Stimulated activated CD8-positive, alpha-beta memory T cell treated with anti-CD3 and anti-CD28 coated beads, Interleukin-7, amount 100 ng/mL, for 4 hours (primary cell): ENCODE measurements at places on chromosomes 16 and 17.

- no peak for DNase-seq
Observed at GRCh38 chr17:83159204-83160049, 80.0 kb downstream of the METRNL start.

DNA sequence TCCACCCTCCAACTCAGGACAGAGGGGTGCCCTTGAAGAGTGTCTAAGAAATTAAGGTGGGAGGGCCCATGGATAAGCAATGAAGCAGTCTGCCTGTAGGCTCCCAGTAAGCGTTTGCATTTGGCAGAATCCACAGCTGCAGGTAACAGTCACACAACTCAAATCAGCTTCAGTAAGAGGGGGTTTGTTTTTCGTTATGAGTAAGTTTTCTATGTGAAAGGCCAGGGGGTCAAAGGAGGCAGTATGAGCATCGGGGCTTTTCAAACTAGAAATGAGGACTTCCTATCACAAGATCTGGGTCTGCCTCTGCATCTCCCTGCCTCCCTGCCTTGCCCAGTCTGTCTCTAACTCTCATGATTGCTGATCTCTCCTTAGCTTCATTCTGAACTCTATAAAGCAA is 128.1 kb upstream of the CCL2 start:
- no peak for DNase-seq

GRCh38 chr17:65442250-65442649 is 119.2 kb downstream of the AXIN2 start:
- DNase-seq: no peak

DNA sequence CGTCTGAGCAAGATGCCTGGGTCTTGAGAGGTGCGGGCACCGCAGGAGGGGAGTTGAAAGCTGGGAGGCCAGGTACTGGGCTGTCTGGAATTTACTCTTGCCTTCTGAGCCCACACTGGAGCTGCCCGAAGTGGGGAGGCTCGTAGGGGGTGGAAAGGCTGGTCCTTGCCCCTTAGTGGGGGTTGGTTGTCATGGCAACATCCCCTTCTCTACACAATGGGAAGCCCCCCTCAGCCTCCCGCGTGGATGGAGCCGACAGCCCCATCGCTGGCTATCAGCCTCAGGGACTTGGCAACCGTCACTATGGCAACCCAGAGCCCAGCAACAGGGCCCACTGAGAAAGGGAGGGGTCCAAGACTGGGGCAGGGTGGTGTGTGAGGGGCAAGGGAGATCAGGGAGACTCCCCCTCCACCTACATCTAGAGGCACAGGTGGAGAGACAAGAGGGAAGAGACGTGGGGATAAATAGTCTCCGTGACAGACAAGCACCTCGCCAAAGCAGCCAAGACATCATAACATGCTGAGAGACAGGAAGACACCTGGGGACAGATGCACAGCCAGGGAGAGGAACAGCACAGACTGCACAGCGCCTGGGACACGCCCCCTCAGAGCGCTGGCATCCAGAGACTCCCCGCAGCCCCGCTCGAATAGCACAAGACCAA is 5.3 kb upstream of the DNAH2 start:
- no peak for DNase-seq

DNA sequence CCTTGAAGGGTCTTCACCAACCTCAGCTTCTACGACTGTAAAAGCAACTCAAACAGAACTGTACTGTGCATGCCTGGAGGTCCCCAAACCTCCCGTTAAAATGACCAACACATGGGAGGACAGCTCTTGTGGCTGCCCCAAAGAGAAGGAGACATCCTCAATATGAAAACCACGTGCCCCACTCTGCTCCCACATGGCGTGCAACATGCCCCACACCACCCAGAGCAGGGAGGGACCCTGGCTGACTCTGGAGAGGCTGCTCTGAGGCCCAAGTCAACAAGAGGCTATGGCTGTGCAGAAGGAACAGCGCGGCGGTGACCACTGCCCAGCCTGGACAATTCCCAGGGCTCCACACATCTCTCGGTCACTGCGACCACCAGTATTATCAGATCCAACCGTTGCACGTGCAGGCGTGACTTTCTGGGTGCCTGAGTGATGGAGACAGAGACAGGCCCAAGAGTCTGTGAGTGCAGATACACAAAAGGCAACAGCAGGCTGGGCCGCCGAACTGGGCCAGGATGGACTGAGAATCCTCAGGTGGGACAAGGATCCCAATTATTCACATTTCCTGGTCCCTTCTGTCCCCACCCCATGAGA is 1.4 kb downstream of the PLD6 start:
- DNase-seq: no peak

DNA sequence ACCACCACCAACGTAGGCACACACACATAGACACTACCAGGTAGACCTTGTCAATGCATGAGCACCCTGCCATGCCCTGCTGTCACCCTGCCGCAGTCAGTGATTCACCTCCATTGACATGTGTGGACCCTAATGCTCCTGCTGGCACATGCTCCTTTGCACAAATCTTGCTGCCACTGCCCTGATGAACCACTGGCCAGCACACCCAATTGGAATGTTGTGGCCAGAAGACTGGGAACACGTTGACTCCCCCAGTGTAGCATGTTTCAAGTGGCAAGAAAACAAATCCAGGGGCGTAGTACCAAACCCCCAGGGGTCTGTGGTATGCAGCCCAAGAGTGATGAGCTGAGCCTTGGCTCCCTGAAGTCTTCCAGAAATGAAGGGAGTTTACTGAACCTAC is 486.4 kb upstream of the KIF2B start:
- DNase-seq: no peak

DNA sequence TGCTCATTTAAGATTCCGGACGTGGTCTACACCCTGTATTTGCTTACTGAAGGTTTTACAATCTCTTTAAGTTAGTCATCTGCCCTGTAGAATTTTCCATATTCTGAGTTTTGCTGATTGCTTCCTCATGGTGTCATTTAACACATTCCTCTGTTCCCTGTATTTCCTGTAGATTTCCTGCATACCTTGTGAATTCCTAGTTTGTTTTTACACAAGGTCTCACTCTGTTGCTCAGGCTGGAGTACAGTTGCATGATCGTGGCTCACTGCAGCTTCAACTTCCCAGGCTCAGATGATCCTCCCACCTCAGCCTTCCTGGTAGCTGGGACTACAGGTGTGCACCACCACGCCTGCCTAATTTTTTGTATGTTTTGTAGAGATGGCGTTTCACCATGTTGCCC is 66.8 kb downstream of the CMIP start:
- no peak for DNase-seq

GRCh38 chr17:82518826-82519810 is at the start of gene FOXK2:
Gene FOXK2 (plus strand): TSS chr17:82519732. CDS start chr17:82519889, 157 bp downstream.
- DNase-seq: peak; percentile 91

DNA sequence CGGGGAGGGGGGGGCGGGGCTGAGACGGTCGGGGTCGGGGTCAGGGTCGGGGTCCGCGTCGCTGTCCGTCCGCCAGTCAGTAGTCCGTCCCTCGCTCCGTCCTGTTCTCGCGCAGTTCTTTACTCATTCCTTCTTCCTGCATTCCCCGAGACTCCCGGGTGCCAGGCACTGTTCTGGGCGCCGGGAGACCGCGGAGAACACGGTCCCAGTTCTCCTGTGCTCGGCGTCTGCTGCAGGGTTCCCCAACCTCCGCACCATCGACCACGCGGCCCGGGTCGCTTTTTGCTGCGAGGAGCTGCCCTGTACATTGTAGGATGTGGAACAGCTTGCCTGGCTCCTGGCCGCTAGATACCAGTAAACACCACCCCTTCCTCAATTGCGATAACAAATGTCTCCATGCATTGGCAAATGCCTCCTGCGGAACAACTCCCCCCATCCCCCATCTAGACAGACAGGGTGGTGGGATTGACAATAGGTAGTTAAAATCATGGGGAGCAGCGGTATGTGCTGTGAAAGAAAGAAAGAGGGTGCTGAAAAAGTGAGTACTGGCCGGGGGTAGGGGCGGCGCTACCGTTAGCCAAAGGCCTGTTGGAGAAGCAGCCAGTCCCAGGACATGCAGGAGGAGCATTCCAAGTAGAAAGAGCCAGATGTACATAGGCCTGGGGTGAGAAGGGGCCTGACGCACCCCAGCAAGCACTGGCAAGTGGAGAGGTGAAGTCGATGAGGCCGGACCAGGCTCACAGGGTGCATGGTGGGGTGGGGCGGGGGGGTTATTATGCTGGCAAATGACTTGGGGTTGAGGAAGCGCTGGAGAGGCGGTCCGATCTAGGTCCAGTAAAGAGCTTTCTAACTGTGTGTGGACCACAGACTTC is 631 bp downstream of the TRAF7 start:
- DNase-seq: no peak

- DNase-seq: no peak
Observed at GRCh38 chr16:82580298-82580890, 46.4 kb upstream of the CDH13 start.
